A549 treated with GW870086 at 1 μM for 4 hours (cell line): ENCODE measurements at places on chromosomes 6 and 20. TPM values are rescaled to one million over a fixed set of nuclear protein-coding genes. Genes with fewer than 3 reads are reported as not detected.

The ANKRD6 gene
- total RNA-seq = 1.1 to 2.2 TPM (median 2.1 TPM) in 5 replicates

The RAB32 gene
- 37.5 to 44.7 TPM (median 42.7 TPM) in 5 replicates for total RNA-seq

The SIRPD gene
- not detected in 5 replicates for total RNA-seq

The WFDC6 gene
- not detected in 5 replicates for total RNA-seq

The OOEP gene
- not detected in 5 replicates for total RNA-seq

The VTA1 gene
- total RNA-seq = 41.0 to 44.7 TPM (median 41.6 TPM) in 5 replicates

The ABHD16B gene
- not detected in 5 replicates for total RNA-seq

The OR12D3 gene
- not detected in 5 replicates for total RNA-seq

The CYP24A1 gene
- total RNA-seq = 85.5 to 193 TPM (median 162 TPM) in 5 replicates

The MYMX gene
- total RNA-seq = not detected in 5 replicates

The PHACTR3 gene
- total RNA-seq = 0.06 to 0.32 TPM (median 0.16 TPM) in 5 replicates

The MYB gene
- 0.50 to 1.2 TPM (median 0.83 TPM) in 5 replicates for total RNA-seq

The SLC9A8 gene
- 6.5 to 9.3 TPM (median 9.3 TPM) in 5 replicates for total RNA-seq

The SASH1 gene
- 2.2 to 3.3 TPM (median 2.8 TPM) in 5 replicates for total RNA-seq

The FILIP1 gene
- 0.30 to 0.40 TPM (median 0.32 TPM) in 5 replicates for total RNA-seq

The ERGIC3 gene
- 217 to 241 TPM (median 235 TPM) in 5 replicates for total RNA-seq

The TNF gene
- 0.16 TPM in 1 of 5 replicates, not detected in the others for total RNA-seq

The EMILIN3 gene
- total RNA-seq = 0.34 to 0.49 TPM (median 0.39 TPM) in 5 replicates

The HCRTR2 gene
- total RNA-seq = not detected in 5 replicates

The IMPG1 gene
- total RNA-seq = not detected in 5 replicates

The ATP6V1G2 gene
- total RNA-seq = 0.55 to 1.2 TPM (median 0.83 TPM) in 5 replicates

The DSP gene
- 30.1 to 48.6 TPM (median 45.8 TPM) in 5 replicates for total RNA-seq

The MUC21 gene
- total RNA-seq = not detected in 5 replicates

The FAM209A gene
- total RNA-seq = 0.22 to 0.39 TPM (median 0.34 TPM) in 4 of 5 replicates, not detected in the other

The CAPN11 gene
- 0.09 TPM in 1 of 5 replicates, not detected in the others for total RNA-seq

The OGFRL1 gene
- 4.1 to 7.0 TPM (median 6.1 TPM) in 5 replicates for total RNA-seq

The KCNQ2 gene
- 0.58 to 0.93 TPM (median 0.67 TPM) in 5 replicates for total RNA-seq

The ZC3H12D gene
- 0.02 to 0.10 TPM (median 0.07 TPM) in 5 replicates for total RNA-seq

The BIRC7 gene
- total RNA-seq = 1.4 to 3.3 TPM (median 2.3 TPM) in 5 replicates

The PNLDC1 gene
- 0.07 to 0.08 TPM in 2 of 5 replicates, not detected in the others for total RNA-seq

The CLPSL2 gene
- 0.79 to 2.0 TPM (median 1.3 TPM) in 4 of 5 replicates, not detected in the other for total RNA-seq

The ZSWIM3 gene
- total RNA-seq = 1.3 to 1.7 TPM (median 1.5 TPM) in 5 replicates

The C6orf163 gene
- 0.11 to 0.74 TPM (median 0.21 TPM) in 4 of 5 replicates, not detected in the other for total RNA-seq

The COL11A2 gene
- total RNA-seq = 0.45 to 0.93 TPM (median 0.71 TPM) in 5 replicates

The IL17F gene
- total RNA-seq = not detected in 5 replicates

The DEFB125 gene
- not detected in 5 replicates for total RNA-seq

The C20orf141 gene
- total RNA-seq = 0.46 to 0.96 TPM (median 0.50 TPM) in 3 of 5 replicates, not detected in the others

The PRSS16 gene
- 2.5 to 3.5 TPM (median 3.0 TPM) in 5 replicates for total RNA-seq

The RPN2 gene
- 254 to 268 TPM (median 260 TPM) in 5 replicates for total RNA-seq
